Spleen (tissue), 13 donors: ENCODE measurements at places on chromosomes 16 and 17. TPM values are rescaled to one million over a fixed set of nuclear protein-coding genes. Genes with fewer than 3 reads are reported as not detected.

DNA sequence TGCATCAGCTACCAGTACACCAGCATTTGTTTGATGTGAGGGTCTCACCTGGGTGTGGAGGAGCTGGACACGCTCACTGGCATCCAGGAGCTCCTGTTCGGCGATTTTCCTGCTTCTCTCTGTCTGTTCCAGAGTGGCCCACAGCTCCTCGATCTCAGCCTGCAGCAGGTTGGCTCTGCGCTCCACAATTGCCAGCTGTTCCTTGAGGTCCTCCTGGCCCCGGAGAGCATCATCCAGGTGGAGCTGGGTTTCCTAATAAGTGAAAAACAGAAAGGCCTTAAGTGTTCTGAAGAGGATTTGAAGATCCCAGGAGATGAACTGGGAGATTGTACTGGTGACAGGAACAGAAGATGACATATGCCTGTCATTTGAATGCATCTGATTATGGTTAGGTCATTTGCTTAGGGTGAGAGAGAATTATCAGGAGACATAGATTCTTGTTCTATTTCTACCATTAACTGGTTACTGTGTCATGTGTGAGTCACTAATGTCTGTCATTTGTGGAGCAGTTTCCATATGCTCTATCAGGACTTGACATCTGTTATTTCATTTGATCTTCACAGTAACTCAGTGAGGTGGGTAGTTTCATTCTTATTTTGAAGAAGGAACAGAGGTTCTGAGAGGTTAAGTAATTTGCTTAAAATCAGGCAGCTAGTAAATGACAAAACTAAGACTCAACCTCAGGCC is 21.5 kb upstream of the MYH13 start:
- no peak for DNase-seq
- H3K27ac ChIP-seq, result no peak overlapping the region

- H3K36me3 ChIP-seq, result no peaks in the 10 kb centered on the region
- H3K4me1 ChIP-seq, result peaks cover 40% of the 10 kb centered on the region
- no peak overlapping the region for H3K27ac ChIP-seq
- peaks cover 12% of the 10 kb centered on the region for H3K27me3 ChIP-seq
Measured at GRCh38 chr16:10613785-10614485, 33.5 kb upstream of the EMP2 start.

DNA sequence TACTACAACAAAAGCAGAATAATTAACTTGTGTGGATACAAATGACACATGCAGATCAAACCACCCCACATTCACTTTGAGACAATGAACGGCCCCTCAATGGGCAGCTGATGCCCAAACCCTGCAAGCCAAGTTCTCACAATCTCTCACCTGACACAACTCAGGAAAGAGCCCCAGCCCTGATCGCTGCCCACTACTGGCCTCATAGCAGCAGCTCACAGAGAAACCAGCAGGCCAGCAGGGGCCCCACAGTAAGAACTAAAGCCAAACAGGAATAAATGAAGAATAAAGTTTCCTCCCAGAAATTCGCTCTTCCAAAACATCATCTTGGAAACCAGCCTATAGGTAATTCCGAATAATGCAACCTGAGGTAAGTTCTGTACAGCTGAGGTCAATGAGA is 7.7 kb downstream of the AKTIP start:
- no peak overlapping the region for H3K4me3 ChIP-seq
- peaks cover 9% of the 10 kb centered on the region for H3K36me3 ChIP-seq
- DNase-seq, result no peak
- no peak overlapping the region for H3K27ac ChIP-seq

GRCh38 chr16:89444151-89444723 is 46.1 kb downstream of the ANKRD11 start:
- peak overlapping the region; percentile 5 for H3K4me3 ChIP-seq
- no peaks in the 10 kb centered on the region for H3K27me3 ChIP-seq
- H3K4me1 ChIP-seq, result peaks cover 97% of the 10 kb centered on the region
- H3K27ac ChIP-seq, result peak overlapping the region; percentile 45

DNA sequence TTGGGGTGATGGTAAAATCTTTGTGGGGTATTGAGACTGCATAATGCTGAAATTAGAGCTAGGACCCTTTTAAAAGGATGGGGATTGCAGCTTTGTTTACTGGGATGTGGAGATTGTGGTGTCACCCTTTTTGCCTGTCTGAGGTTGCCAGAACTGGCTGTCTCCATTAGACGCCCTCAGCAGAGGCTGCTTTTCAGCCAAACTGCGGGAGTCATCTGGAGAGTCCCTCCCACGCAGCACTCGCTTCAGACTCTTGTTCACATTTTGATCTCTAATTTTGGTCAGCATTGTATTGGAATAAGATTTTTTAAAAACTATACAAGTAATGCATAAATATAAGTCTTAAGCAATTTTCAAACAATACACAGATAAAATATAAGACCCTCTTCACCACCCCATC is 27.9 kb upstream of the JPT2 start:
- peaks cover 71% of the 10 kb centered on the region for H3K36me3 ChIP-seq
- DNase-seq, result no peak
- H3K4me1 ChIP-seq, result no peaks in the 10 kb centered on the region
- no peak overlapping the region for H3K4me3 ChIP-seq

- peaks cover 23% of the 10 kb centered on the region for H3K4me1 ChIP-seq
- no peak overlapping the region for H3K4me3 ChIP-seq
- no peaks in the 10 kb centered on the region for H3K36me3 ChIP-seq
- no peak for DNase-seq
- H3K27ac ChIP-seq, result no peak overlapping the region
- H3K27me3 ChIP-seq, result peaks cover 6% of the 10 kb centered on the region
Measured at GRCh38 chr16:86016201-86016965, 117.4 kb downstream of the IRF8 start.

DNA sequence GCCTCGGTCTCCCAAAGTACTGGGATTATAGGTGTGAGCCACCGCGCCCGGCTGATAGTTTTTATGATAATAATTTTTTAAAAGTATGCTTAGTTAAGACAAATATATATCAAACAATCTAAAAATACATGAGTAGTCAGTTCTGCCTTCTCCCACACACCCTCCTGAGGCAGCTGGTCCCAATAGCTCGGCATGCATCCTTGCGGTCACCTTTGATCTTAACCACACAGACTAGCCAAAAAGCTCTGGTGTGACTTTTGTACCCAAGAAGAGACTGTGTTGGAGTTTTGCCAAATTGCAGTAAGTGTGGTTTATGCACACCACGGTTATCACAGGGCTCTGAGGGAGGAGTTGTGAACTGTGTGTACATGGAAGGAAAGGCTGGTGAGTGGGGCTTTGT is 25.6 kb downstream of the ATP6V0A1 start:
- H3K4me3 ChIP-seq, result no peak overlapping the region
- DNase-seq, result no peak
- H3K36me3 ChIP-seq, result peaks cover 94% of the 10 kb centered on the region
- no peaks in the 10 kb centered on the region for H3K27me3 ChIP-seq
- peaks cover 3% of the 10 kb centered on the region for H3K4me1 ChIP-seq

DNA sequence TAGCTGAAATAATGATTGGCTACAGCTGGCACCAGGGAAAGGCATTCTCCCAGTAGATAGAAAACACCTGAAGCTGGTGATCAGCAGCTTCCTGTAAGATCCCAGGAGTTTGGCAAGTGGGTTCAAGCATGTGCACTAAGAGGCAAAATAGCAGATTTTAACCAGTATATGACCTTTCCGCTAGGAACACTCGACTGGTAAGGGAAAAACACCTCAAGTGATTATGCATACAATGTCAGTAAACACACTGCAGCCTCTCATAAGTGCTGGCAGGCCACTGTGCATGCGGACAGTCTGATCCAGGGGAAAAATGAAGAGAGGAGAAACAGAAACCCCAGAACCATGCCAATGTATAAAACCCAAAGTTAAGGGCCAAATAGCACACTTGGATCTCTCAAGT is 49.0 kb upstream of the HLF start:
- H3K4me1 ChIP-seq, result no peaks in the 10 kb centered on the region
- no peaks in the 10 kb centered on the region for H3K36me3 ChIP-seq
- no peak overlapping the region for H3K27ac ChIP-seq
- no peaks in the 10 kb centered on the region for H3K27me3 ChIP-seq
- no peak overlapping the region for H3K4me3 ChIP-seq

Gene PRDM7
- total RNA-seq, result not detected
